ENCODE measurements at places on chromosomes 2 and 18. TPM values are rescaled to one million over a fixed set of nuclear protein-coding genes. Genes with fewer than 3 reads are reported as not detected.

GRCh38 chr18:49652881-49653724 is 91.2 kb downstream of the LIPG start:
- H3K27me3 ChIP-seq: peaks cover 31% of the 10 kb centered on the region
- no peak overlapping the region for H3K4me3 ChIP-seq
- H3K4me1 ChIP-seq: no peaks in the 10 kb centered on the region
- no peaks in the 10 kb centered on the region for H3K36me3 ChIP-seq
- H3K27ac ChIP-seq: no peak overlapping the region

DNA sequence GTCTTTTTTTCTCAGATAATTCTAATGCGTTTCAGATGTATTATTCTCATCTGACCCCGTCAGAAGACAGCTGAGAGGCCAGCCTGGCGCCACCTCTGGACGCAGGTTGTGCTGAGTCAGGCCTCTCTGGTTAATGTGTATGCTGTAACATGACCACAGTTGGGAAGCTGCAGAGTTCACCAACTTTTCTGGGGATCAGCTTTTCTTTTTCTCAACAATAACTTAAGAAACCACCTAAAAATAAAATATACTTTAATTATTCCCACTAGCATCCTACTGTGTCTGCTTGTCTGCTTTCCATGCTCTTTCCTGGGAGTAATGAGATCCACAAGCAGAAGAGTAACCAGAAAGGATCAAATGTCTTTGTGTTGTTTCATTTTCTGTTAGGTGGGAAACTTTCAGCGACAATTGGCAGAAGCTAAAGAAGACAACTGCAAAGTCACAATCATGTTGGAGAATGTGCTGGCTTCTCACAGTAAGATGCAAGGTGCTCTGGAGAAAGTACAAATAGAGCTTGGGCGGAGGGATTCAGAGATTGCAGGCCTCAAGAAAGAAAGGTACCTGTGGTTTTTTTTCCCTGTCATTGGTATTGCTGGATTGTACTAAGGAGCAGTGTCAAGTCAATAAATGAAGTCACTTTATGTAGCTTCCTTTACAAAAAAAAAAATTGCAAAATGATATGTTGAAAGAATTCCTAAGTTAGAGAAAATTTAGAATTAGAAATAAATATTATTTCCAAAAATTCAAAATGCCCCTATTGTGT is 79.8 kb downstream of the CCDC150 start:
- no peaks in the 10 kb centered on the region for H3K27me3 ChIP-seq
- no peak overlapping the region for H3K4me3 ChIP-seq
- DNase-seq: peak; percentile 11
- H3K4me1 ChIP-seq: peaks cover 4% of the 10 kb centered on the region
- H3K36me3 ChIP-seq: peaks cover 18% of the 10 kb centered on the region

GRCh38 chr2:196159221-196159892 is 12.0 kb downstream of the STK17B start:
- peaks cover 51% of the 10 kb centered on the region for H3K36me3 ChIP-seq
- H3K4me3 ChIP-seq: no peak overlapping the region
- H3K27me3 ChIP-seq: no peaks in the 10 kb centered on the region
- H3K4me1 ChIP-seq: no peaks in the 10 kb centered on the region
- no peak for DNase-seq

GRCh38 chr2:223472771-223473170 is 129.4 kb downstream of the SCG2 start:
- no peak for DNase-seq
- H3K36me3 ChIP-seq: no peaks in the 10 kb centered on the region
- no peak overlapping the region for H3K27ac ChIP-seq

DNA sequence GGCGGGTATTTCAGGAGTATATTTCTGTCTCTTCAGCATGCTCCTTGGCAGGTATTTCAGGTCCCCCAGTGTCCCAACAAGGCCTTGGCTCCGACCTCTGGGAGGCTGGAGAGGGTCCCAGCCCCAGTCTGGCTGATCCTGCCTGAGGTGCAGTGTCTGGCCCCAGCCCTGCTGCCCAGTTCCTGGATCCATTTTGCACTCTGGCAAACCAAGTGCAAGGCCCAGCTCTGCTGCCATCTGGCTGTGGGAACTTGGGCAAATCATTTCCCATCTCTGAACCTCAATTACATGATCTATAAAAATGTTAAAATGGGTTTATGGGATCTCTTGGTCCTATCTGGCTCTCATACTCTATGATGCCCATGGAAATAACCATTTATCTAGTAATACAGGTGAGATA is 63.6 kb downstream of the ZBTB7C start:
- H3K27ac ChIP-seq: no peak overlapping the region
- H3K36me3 ChIP-seq: no peaks in the 10 kb centered on the region
- H3K4me1 ChIP-seq: no peaks in the 10 kb centered on the region
- no peak overlapping the region for H3K4me3 ChIP-seq
- no peaks in the 10 kb centered on the region for H3K27me3 ChIP-seq
- DNase-seq: no peak

GRCh38 chr18:21684731-21685130 is 19.8 kb downstream of the ABHD3 start:
- no peak overlapping the region for H3K4me3 ChIP-seq
- H3K4me1 ChIP-seq: peaks cover 3% of the 10 kb centered on the region
- H3K36me3 ChIP-seq: peaks cover 30% of the 10 kb centered on the region
- no peak for DNase-seq

- no peaks in the 10 kb centered on the region for H3K27me3 ChIP-seq
- H3K27ac ChIP-seq: no peak overlapping the region
- H3K36me3 ChIP-seq: peaks cover 8% of the 10 kb centered on the region
- DNase-seq: no peak
These were observed 22.9 kb downstream of the INO80C start for GRCh38 chr18:35474884-35475283.

- H3K36me3 ChIP-seq: no peaks in the 10 kb centered on the region
- no peak overlapping the region for H3K4me3 ChIP-seq
- H3K4me1 ChIP-seq: no peaks in the 10 kb centered on the region
- H3K27ac ChIP-seq: no peak overlapping the region
These were observed 36.5 kb downstream of the ZNF385B start for GRCh38 chr2:179824961-179825360.

GRCh38 chr18:23703987-23704384 is 14.7 kb downstream of the LAMA3 start:
- H3K27ac ChIP-seq: no peak overlapping the region
- no peaks in the 10 kb centered on the region for H3K36me3 ChIP-seq
- peaks cover 4% of the 10 kb centered on the region for H3K4me1 ChIP-seq
- peaks cover 25% of the 10 kb centered on the region for H3K27me3 ChIP-seq

DNA sequence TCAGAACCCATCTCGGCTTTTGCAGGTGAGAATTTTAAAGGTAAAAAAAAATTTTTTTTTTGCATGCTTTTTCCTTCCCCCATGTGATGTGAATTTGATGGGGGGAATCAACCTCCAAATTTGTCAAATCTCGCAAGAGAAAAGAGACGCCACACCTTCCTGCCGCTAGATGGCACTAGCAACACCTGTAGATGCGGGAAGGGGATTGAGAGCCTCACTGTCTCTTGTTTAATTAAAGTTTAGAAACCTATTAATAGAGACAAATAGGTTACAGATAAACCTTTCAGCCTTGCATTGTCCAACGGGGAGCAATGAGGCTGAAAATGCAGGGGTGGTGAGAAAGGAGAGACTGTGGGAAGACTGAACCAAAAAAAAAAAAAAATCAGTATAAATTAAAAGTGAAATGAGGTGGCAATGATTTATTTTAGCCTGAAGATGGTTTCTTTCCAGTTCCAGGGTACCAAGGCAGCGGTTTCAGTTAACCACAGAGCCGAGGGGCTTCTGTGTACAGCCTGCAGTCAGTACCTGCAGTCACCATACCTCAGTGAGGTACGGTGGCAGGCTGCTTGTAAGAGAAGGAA is 84.6 kb downstream of the NRP2 start:
- H3K4me1 ChIP-seq: peaks cover 4% of the 10 kb centered on the region
- peak; percentile 52 for DNase-seq
- H3K27ac ChIP-seq: no peak overlapping the region
- no peaks in the 10 kb centered on the region for H3K36me3 ChIP-seq

The NEDD4L gene
- 32.7 TPM for total RNA-seq

The CENPA gene
- total RNA-seq: 45.6 TPM

The NABP1 gene
- 24.5 TPM for total RNA-seq

The REG3G gene
- 0.22 TPM for total RNA-seq

The RAB12 gene
- total RNA-seq: 18.8 TPM
